Stromal cell of bone marrow (primary cell): ENCODE measurements at places on chromosomes 16 and 17.
A peak's percentile ranks its signal among the peaks of the same experiment; 100 is the strongest.

DNA sequence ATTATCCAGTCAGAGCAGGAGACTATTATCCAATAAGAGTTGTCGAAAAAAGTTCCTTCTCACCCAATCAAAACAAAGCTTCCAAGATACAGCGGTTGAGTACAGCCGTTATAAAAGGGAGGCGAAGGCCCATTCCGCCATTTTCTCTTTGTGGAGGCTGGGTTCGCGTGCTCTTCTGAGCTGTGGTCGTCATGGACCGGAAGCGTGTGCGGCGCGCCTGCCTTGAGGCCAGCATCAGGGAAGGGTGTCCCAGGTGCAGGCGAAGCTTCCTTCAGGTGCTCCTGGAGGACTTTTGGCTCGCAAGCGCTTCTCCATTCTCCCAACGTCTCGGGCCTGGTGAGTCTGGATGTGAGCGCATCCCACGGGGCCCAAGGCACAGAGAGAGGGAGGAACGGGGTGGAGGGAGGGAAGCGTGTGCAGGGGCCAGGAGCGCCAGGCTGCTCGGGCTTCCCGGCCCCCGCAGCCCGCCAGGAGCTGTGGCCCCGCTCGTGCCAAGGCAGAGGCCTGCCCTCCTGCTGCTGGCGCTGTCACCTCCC, 99.2 kb downstream of the GOSR1 start:
- DNase-seq = no peak

DNA sequence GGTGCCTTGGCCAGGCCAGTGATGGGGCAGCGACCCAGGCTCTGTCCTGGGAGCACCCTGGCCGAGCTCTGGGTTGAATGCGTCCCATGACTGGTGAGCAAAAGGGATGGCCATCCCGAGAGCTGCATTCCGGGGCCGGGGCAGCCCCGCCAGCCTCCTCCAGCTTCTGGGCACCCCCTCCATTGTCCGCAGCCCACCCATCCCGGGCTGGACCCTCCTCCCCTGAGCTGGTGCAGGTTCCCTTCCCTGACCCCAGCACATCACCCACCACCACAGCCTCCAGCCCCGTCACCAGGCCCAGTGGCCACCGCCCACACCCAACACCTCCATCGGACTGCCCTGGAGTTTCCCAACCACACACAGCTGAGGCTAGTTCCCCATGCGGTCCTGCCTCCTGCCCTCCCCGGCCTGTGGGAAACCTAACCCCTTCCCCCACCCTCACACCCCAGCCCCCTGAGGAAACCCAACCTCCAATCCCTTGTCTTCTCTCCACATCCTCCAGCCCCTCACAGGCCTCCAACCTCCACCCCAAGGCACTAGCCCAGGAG, 16.2 kb upstream of the PVALEF start:
- no peak for DNase-seq

GRCh38 chr17:42221886-42222745, 27.8 kb upstream of the GHDC start:
- peak; percentile 26 for DNase-seq

DNA sequence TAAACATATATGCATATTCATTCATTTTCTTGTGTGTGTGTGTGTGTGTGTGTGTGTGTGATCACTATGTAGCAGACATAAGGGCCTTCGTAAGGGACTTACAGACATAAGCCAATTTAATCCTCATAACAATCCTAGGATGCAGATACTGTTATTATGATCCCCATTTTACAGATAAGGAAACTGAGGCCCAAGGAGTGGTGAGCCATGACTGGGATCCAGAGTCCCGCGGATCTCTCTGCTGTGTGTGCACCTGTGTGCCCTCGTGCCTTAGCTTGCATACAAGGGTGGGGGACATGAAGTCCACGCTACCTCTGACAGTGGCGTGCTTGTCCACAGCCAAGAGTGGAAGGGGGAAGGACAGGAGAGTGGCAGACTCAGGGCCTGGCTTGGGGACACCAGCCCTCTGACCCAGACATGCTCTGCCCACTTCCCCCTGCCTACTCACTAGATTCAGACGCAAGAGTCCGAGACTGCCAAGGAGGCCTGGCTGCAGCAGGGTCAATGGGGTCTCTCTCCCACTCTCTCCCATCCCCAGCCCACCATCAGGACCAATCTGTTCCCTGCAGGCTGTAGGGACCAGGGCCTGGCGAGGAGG, 9.8 kb upstream of the SMTNL2 start:
- no peak for DNase-seq

GRCh38 chr16:16146380-16147315, 76.6 kb downstream of the ABCC6 start:
- no peak for DNase-seq

DNA sequence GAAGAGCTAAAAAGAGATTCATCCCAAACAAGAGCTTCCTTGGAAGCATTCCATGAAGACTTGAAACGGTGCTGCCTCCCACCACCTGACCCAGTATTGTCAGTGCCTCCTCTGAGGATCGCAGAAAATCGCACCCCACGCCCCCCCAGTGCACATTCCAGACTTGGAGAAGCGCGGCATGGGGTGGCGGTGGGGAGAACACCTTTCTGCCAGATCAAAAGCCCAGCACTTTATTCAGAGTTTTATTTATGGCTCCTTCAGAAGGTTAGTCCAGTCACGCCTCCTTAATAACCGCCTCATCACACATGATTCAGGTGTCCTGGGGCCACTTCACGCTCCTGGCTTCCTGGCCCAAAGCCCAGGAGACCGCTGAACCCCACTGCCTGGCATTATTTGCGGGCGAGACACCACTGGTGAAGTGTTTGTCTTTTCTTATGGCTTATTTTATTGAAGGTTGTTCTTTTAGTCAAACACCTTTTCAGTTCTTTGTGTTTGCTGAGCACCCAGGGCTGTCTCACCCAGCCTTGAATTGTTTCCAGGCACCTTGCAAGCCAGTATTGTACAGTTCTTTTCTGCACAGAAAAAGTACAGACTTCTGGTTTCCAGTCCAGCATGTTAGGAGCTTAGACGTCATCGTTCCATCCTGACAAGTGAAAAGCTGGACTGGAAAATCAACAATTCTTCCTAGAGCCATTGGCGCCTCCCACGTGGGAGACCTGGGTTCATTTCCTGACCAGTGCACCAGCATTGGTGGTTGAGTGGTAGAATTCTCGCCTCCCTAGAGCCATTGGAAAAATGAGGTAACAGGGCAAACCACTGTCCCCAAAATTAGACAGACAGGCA, 79.6 kb upstream of the CACNG5 start:
- no peak for DNase-seq

- no peak for DNase-seq
Measured at GRCh38 chr16:75392906-75393305, 40.4 kb downstream of the CFDP1 start.

DNA sequence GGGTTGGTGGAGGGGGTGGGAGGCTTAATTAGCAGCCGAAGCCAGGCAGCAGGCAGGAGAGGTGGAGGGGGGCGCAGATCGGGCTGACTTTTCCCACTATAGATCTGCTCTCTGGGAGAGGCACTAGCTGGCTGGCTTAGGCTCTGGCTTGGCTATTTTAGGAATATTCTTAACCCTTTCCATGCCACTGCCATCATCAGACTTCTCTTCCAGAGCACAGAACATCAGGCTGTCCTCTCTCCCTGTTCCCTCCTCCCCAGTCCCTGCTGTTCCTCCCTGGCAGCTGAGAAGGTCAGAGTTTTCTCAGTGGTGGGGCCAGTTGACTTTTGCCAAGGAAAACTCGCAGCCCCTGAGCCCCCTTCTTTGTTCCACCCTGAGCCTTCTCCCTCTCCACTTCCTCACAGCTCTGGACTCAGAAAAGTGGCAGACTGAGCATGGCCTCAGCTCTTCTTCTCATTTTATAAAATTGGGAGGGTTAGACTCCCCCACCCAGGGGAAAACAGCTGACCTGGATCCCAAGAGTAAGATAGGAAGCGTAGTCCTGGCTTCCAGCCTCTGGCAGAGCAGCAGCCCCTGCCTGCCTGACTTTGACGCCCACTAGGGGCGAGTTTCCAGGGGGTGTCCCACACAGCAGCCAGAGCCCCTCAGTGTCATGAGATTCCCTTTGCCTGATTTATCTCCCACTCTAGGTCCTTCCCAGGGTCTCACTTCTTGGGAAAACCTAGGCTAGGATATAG, 9.9 kb upstream of the C1QL1 start:
- no peak for DNase-seq

- DNase-seq = no peak
Measured at GRCh38 chr17:58323366-58324055, 5.1 kb downstream of the TSPOAP1 start.

DNA sequence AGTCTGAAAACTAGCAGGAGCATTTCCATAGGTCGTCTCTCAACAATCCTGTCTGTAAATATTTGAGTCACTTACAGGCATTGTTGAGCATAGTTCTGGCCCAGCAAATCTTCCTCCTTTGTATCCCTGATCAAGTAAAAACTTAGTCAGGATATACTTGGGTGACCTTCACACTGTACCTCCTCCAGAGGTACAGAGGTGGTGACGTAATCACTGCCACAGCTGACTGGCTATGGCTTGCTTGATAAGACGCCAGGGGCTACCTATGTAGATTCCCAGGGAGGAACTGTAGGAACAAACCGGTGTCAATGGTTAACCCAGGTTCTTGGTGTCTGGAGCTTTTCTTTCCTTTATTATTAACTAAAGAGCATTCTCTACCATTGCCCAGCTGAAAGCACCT, at the start of gene KCNJ16:
KCNJ16 (plus strand) TSS at position 270 of the 400 bp plus-strand sequence. CDS start 56,863 bp downstream, outside the sequence.
- DNase-seq = no peak
